ENCODE measurements at places on chromosomes 4 and X.

- no peak for DNase-seq
These were observed 3.5 kb downstream of the CCNI start for GRCh38 chr4:77072195-77072753.

GRCh38 chr4:1669850-1670249, 14.3 kb downstream of the FAM53A start:
- no peak for DNase-seq

GRCh38 chrX:65667503-65668376, at the start of gene MSN:
MSN (plus strand) TSS chrX:65667654; CDS start chrX:65667842, 188 bp downstream.
- peak; percentile 19 for DNase-seq

DNA sequence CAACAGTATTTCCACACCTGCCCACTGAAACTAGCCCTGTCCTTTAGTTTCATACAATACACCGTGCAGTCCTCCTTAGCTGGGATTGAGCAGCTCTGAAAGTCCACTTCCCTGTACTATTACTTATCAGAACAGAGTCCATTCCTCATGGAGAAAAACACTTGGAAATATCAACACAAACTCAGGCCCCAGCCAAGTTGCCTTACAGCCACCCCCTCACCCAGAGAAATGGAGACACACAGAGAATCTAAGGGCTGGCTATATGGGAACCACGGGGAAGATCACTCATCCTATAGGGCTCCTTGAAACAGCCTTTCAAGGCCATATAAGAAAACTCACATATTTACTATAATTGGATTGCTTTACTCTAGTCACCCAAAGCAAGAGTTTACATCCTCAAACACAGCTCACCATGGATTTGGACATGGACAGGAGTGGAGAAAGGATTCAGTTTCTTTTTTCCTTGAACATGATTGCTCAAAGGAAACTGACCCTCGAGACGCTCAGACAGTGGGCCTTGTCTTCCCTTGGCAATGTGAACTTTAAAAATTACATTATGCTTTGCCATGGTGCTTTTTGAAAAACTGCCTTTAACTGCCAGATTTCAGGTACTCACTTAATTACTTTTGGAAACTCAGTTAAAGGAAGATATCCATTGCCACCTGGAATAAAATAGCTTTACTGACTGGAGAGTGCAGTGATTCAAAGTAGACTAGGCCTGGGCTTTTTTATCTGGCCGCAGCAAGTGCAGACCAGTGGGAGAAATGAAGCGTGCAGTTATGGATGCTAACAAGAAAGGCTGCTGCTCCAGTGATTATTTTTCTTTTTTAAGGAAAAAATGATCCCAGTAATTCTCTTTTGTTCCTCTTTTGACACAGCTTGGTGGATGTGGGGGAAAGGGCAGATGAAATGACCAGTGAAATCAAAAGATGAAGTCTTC, 1.6 kb downstream of the SCARB2 start:
- peak; percentile 36 for DNase-seq

DNA sequence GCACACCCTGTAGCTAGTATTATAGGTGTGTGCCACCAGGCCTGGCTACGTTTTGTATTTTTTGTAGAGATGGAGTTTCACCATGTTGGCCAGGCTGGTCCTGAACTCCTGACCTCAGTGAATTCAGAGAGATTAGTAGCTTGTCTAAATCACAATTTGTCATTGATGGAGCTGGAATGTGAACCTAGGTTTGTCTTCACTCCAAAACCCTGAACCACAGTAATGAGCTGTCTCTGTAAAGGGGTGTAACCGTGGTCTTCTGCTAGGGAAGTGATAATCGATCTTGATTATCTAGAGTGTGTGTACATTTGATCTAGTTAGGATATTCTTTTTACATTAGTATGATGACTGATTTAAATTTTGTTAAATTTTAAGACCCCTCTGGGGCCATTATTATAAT, 8.3 kb downstream of the ARHGAP10 start:
- DNase-seq = no peak

- DNase-seq = no peak
These were observed 589.0 kb downstream of the GRXCR1 start for GRCh38 chr4:43481526-43481925.

DNA sequence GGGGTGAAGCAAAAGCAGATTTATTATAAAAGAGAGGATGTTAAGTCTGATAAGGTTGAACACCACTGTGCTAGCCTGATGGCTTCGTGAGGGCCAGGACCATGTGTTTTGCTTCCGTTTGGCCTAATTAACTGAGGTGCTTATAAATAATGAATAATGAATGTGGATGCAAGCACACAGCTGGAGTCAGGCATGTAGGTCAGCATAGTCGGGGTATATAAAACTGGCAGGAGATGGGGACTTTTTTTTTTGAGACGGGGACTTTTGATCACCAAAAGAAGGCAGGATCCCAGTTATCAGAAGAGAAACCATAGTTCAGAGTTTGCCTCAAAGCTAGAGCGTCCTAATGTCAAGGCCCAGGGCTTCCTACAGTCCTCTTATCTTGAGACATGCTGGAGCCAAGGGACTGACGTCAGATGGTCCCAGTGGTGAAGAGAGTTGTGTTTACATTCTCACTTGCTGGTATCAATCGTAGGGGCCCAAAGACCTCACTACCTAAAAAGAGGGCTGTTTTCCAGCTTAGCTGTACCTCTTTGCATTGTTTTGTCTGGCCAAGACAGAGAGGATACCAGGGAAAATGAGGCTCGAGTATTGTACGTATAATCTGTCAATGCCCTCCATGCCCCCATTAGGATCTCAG, 50.4 kb downstream of the RTL9 start:
- no peak for DNase-seq

DNA sequence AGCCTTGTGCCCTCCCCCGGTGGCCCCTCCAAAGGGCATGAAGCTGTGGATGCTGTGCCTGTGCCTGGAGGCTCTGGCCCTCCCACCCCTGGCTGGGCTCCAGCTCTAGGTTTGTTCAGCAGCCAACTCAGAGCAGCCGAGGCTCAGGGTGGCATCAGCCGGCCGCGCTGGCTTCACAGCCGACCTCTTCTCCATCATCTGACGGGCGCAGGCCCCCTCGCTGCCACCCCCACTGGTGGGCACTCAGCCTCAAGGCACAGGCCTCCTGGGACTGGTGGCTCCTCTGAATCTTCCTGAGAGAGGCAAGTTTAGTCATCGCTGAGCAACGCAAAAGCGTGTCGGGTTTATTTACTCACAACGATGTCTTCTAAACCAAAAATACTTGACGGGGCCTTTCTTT, 46.0 kb downstream of the PCGF3 start:
- no peak for DNase-seq

DNA sequence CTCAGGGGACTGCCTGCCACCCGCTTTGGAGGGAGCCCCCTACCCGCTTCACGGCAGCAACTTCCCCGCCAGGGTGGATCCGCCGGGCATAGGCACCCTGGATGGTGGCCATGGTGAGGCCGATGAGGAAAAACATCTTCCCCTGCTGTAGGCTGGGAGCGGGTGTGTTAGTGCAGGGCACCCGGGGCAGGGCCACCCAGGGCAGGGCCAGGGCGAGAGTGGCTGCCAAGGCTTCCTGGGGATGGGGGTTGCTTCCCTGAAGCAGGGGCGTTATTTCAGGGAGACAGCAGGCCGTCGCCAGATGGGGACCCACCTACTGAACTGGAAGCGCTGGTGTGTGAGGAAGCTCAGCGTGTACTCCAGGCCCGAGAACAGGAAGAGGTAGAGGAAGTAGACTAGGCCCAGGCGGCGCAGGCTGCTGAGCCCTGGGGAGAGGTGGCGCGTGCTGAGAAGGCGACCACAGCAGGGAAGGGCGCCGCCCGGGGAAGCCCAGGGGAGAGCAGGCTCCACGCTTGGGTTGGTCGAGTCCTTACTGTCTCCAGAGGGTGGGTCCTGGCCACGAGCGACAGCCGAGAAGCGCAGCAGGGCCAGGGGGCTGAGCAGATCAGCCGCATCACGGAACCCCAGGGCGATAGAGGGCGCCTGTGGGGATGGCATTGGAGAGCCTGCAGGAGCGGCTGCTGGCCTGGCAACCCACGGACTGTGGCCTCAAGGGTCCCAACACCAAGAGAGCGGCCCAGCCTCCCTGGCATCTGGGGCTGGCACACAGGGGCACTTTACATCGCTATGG, 31.5 kb downstream of the NOP14 start:
- no peak for DNase-seq

DNA sequence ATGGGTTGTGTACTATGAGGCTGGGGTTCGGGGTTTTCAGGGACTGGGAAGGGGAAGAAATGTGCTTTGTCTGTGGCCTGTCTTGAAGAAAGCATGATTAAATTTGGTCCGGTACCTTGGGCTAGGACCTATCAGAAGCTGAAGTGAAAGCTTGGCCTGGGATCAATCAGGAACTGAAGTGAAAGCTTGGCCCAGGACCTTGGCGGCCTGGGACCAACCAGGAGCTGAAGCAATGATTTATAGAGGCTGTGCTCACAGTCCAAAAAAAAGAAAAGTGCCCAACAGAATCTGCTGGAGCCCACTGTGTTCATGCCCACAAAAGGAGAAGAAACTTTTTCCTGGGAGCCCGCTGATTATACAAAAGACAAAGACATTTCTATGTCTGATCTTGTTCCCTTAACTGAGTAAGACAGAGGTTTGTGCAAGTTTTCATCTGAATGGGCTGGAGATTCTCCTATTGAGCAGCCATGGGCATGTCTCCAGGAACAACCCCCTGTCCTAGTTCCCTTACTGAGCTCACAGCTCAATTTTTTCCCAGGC, 1427.9 kb downstream of the FAM133A start:
- no peak for DNase-seq

DNA sequence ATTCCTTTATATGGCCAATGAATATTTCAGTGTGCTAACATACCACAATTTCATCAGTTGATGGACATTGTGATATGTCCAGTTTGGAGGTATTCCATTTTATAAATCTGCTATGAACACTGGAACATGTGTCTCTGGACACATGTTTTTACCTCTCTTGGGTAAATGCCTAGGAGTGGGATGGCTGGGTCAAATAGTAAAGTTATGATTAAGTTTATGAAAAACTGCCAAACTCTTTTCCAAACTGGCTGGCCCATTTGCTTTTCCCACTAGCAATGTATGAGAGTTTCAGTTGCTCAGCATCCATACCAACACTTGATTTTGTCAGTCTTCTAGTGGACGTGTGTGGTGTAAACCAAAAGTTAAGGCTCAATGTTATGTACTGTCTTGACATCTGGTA, 40.5 kb downstream of the CEP44 start:
- DNase-seq = no peak

DNA sequence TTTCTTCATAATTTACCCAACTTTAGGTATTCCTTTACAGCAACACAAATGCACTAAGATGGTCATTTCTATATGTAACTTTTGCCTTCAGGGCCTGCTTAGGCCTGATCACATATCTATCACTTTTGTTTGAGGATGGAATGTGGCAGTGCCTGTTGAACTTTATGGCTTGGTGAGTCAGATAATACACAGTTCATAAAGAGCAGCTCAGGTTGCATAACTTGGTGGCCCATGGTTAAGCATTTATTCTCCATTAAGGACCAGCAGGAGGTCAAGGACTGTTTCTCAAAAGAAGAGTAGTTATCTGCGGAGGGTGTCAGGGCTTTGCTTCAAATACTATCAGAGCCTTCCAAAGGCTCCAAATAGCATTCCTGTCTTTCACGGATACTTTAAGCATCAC, 124.1 kb upstream of the PDHA2 start:
- DNase-seq = no peak

DNA sequence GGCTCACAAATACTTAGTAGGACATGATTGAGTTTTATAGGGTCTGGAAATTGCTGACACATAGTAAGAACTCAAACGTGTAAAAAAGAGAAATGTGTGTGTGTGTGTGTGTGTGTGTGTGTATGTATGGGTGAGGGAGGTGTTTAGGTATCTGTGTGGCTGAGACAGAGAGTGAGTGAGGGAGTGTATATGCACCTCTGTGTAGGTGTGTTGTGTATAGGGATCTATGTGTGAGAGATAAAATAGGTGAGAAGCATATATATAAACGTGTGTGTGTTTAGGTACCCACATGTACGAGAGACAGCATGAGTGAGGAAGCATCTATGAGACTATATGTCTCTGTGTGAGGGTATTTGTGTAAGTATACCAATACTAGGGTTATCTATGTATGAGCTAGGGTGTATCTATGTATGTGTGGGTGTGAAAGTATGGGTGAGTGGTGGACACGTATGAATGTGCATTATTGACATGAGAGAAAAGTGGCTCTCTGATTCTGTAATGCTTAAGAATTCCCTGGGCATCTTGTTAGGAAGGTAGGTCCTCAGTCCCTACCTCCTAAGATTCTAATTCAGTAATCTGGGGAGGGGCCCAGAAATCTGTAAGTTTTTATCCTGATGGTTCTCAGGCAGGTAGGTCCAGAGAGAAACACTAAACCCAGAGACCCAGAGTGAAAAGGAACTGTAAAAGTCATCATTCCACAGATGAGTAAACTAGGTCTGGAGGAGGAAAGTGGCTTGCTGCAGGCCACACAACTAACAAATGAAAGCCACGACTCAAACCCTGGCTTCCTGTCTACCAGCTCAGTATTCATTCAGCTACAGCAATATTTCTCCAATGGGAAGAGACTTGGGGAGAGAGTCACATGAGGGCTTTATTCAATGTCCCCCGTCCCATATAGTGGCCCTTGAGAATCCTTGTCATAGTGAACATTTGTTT, 237.0 kb downstream of the IDS start:
- DNase-seq = no peak

- no peak for DNase-seq
These were observed 77.0 kb upstream of the MXD4 start for GRCh38 chr4:2338754-2339457.

- DNase-seq = no peak
These were observed 80.4 kb downstream of the HS6ST2 start for GRCh38 chrX:132877954-132878536.

DNA sequence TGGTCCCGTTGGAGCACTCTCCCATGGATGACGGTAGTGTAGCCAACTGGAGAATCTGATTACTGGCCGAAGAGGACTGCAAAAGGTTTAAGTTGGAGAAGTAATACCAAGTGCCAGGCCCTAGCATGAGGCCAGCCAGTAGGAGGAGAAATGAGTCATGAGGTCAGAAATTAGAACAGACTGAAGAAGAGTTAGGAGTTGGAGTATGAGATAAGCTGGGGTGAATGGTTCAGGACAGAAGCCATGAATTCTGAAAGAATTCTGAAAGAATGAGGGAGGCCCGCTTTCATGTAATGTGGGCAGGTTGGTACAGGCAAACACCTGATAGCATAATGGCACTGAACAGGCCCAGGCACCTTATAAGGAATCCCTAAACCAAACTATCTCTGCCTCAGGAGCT, 18.4 kb upstream of the STK26 start:
- no peak for DNase-seq

DNA sequence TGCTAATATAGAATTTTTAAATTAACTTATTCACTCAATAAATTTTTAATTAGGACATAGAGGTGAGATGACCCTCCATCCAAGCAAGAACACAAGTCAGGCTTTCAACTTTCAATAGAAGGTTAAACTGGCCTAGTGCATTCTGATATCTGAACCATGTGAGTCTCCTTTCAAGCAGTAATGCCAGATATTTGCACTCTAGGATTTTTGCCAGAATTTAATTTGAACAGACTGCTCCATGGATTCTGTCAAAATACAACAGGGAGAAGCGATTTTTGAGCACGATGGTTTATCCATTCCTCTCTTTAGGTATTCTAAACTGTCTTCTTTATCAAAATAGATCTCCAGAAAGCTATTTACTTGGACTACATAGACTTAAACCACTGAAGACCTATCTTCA, 72.0 kb upstream of the DCLK2 start:
- no peak for DNase-seq

Measured in kidney glomerular epithelial cell (primary cell).